ENCODE measurements at places on chromosomes 1 and 21.
A peak's percentile ranks its signal among the peaks of the same experiment; 100 is the strongest.

DNA sequence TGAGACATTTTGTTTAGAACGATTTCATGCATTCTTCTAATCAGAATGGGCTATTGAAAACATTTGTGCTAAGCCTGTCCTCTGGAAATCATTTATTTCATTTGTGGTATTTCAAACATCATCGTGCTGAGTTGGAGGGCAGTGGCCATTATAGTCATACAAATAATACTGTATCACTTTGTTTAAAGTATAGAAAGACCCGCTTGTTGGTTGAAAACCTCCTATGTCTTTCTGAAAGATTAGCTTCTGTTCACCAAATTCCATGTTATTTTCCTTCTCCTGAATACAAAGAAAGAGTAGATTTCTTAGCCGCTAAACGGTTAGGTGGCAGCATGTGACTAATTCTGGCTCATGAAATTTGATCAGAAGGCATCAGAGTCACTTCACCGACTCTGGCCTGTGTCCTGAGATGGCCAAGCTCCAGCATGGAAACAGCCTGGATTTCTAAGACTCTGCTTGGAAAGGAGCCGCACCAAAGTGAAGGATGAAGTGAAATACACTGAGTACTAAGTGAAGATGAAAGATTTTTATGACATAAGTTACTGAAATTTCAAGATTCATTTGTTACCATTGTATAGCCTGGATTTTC lies 355.1 kb downstream of the USP25 start:
- DNase-seq: no peak

GRCh38 chr1:90384193-90384592 lies 332.9 kb downstream of the BARHL2 start:
- no peak for DNase-seq

DNA sequence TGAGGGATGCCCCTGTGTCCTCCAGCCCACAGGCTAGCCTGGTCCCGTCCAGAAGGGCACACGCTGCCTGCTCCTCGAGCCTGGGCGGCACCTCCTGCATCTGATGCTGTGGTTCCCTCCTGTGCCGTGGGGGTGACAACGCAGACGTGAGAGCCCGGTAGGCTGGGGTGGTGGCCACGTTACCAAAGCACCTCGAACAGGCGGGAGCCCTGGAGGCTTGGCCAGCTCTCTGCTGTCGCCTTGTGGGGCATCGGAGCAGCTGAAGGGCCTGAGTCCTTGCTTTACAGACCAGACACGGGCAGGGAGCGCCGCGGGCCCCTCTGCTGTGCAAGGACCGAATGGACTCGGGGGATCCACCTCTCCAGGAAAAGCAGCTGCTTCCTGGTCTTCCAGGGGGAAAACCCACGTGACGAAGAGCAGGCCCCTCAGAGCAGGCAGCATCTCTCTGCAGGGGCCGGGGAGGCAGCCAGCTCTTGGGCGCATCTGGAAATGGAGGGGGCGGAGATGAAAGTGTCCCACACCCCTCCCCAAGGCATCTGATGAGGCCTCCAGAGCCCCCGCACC lies 133.3 kb downstream of the NPHP4 start:
- DNase-seq: no peak

GRCh38 chr1:6278263-6278662 lies 17.4 kb upstream of the GPR153 start:
- no peak for DNase-seq

GRCh38 chr1:26020330-26020768 lies 1.2 kb upstream of the EXTL1 start:
- no peak for DNase-seq

- DNase-seq: no peak
Measured at GRCh38 chr1:174258148-174258550, 98.8 kb downstream of the RABGAP1L start.

GRCh38 chr1:171286032-171286705 lies 27.8 kb upstream of the FMO4 start:
- peak; percentile 53 for DNase-seq

DNA sequence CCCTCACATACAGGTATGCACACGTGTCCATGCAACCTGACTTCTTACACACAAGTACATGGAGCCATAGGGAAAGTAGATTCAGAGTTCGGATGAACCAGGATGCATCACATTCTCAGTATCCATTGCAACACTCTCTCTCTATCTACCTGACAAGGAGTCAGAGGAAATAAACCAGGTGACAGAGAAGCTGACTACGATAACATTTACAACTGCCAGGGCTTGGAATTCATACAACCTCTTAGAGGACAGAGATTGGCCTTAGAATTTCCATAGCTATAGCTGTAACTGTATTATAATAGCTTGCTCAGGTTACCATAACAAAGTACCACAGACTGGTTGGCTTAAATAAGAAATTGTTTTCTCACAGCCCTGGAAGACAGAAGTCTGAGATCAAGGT lies 116.9 kb upstream of the PALMD start:
- no peak for DNase-seq

DNA sequence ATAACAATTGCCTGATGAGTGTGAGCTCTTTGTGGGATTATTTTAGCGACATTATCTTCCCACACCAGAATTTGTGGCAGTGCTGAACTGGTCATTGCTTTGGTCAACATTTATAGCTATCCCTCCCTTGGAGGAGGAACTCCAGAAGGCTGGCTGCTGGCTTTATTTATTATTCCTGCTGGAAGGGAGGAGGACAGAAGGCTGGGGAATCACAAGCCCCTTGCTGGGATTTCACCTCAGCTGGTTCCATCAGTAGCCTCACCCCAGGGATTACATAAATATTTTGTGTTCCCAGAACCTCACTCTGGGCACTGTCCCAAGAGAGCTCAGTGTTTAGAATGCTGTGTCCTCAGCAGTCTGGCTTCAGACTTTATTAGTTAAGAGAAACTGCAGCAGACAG lies 102.8 kb upstream of the C1orf21 start:
- no peak for DNase-seq

GRCh38 chr1:200033511-200034261 lies 6.2 kb downstream of the NR5A2 start:
- DNase-seq: no peak

DNA sequence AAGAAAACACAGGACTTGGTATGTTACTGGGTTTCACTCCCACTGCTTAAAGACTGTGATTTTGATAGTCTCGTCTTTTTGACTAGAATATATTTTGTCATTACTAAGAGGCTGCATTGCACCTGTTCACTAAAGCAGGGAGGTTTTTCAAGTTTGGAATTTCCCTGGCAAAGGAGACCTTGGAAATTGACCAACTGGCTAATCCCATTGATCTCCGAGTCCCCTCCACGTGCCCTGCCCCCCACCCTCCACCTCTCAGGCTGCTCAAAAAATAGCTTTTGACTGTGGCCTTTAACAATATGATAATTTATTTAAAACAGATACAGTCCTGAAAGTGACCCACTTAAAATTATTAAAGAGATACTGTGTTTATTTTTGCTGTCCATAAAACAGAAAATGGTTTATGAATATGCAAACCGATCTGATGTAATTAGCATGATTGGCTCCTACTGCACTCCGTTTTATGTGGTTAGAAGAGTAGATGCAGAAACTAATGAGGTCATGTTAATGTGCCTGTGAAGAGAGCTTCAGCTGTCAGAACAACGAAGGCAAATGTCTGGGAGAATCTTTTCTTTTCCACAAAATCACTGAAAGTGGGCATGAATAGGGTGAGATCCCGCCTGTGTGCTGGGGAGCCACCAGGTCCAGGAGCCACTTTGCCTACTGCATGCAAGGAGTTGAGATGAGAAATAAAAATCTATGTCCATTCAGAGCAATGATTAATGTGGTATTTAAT lies 361.5 kb downstream of the RRAGC start:
- DNase-seq: no peak

DNA sequence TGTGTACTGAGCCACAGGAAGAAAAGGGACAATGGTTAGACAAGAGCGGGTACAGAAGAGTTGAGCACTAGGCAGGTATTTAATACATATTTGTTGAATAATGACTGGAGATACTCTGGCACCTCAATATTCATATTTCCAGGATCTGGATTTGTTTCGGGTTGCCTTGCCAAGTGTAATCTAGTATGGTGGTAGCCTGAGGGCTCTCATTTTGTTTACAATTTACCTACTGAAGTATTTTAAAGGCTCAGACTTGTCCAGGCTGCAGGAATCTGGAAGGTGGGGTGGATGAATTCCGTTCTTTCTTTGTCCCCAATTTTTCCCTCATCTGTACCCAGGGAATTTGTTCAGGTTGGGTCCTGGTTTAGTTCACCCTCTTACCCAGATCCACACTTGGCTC lies 95.0 kb downstream of the CACHD1 start:
- no peak for DNase-seq

GRCh38 chr1:9700340-9700739 lies 48.8 kb downstream of the PIK3CD start:
- DNase-seq: no peak

DNA sequence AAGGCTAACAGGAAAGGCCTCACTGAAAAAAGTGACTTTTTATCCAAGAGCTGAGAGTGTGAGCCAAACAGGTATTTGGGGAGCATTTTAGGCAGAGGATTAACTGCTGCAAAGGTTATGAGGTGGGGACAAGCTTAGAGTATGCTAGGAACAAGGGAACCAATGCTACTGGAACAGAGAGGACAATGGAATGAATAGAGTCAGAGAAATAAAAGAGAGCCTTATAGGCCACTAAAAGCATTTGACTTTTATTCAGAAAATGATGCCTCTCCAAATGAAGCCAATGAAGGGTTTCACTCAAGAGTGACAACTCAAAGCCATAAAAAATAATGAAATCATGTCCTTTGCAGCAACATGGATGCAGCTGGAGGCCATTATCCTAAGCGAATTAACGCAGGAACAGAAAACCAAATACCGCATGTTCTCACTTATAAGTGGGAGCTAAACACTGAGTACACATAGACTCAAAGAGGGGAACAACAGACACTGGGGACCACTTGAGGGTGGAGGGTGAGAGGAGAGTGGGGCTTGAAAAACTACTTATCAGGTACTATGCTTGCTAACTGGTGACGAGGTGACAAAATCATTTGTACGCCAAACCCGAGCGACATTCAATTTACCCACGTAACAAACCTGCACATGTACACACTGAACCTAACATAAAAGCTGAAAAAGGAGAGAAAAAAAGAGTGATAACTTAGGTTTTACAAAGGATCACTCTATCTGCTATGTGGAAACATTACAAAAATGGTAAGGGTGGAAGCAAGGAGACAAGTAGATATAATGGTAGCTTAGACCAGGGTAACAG lies 11.1 kb downstream of the PTP4A2 start:
- no peak for DNase-seq

DNA sequence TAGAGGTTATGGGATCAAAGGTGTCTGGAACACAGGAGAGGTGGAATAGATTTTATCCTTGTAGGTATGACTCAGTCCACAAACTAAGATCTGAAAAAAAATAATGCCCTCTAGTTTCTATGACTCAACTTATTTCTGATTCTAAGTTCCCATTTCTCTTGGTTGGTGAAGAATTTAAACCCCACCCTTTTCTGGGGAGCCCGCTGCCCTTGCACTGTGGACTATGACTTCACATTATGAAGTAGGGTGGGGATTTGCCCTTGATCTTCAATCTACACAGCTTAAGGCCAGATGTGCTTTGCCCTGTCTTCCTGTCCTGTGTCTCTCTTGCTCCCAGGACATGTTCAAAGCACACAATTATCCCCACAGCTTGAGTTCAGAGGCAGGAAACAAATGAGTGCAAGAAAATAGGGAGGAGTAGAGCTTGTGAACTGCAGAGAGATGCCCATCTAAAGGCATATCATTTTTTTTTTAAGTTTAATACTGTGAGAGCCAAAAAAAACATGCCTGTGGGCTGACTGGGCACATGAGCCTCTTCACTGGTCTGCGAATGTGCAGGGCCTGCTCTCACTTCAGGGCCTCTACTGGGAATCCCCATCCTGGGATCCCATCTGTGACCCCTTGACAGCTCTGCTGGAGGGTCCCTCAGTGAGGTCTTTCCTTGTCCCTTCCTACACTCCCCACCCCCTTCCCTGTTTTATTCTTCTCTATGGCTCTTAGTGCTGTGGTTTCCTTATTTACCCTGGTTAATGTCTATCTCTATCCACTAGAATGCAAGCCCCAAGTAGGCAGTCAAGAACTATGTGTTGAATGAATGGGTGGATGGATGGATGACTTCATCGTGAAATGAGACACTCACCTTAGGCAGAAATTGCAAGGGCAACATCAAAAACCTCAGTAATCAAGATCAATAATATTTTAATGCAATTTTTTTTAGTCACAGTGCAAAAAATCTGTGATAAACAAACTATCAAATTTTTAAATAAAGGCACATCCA lies 61.5 kb downstream of the CD58 start:
- no peak for DNase-seq

DNA sequence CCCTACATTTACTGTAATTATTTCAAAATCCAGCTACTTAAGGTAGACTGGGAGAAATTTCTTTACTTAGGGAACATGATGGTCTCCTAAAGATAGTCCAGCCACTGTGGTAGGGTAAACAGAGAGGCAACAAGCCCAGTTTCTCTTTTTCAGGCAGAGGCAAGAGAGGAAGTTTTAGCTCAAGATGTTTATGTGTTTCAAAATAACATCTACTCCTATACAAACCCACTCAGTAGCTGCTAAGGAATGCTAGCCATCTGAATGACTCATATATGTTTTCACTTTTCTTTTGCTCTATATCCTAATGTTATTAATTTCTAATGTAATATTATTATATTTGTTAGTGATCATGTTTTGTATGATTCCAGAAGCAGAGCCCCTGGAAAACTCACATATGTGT lies 856.6 kb downstream of the PLA2G4A start:
- DNase-seq: no peak

- DNase-seq: no peak
Measured at GRCh38 chr1:18001725-18002124, 105.9 kb upstream of the IGSF21 start.

DNA sequence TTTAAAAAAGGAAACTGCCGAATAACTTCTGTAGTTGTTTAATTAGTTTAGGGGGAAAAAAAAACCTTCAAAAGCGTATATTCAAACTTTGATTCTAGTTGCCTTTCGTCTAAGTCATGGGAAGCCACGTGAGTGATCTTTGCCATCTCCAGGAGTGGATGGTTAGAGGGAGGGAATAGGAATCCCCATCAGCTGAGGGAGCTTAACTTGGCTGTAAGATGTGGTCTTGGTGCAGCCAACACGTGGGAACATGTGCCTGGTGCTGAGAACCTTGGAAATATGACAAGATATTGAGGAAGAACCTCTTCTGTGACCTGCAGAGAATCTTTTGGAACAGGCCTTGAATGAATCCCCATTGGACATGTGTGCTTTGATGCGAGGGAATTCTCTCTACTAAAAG lies 1.7 kb downstream of the BACE2 start:
- DNase-seq: no peak

All from esophagus muscularis mucosa (tissue), 4 donors.